A549 treated with dexamethasone at 1 μM for 4 hours (cell line): ENCODE measurements at places on chromosomes 13 and 19. TPM values are rescaled to one million over a fixed set of nuclear protein-coding genes. Genes with fewer than 3 reads are reported as not detected.

Gene ZNF66
- not detected in 5 replicates for total RNA-seq

Gene SIX5
- 13.3 to 26.4 TPM (median 25.2 TPM) in 5 replicates for total RNA-seq

Gene LRRC25
- 0.11 TPM in 1 of 5 replicates, not detected in the others for total RNA-seq

Gene NCCRP1
- total RNA-seq = 1.0 to 1.7 TPM (median 1.5 TPM) in 5 replicates

Gene PRTN3
- 0.17 to 0.66 TPM (median 0.42 TPM) in 5 replicates for total RNA-seq

Gene MYO16
- 0.04 to 0.09 TPM (median 0.07 TPM) in 5 replicates for total RNA-seq

Gene PRKCG
- total RNA-seq = 4.1 to 7.3 TPM (median 6.1 TPM) in 5 replicates

Gene APC2
- 0.87 to 1.9 TPM (median 1.6 TPM) in 5 replicates for total RNA-seq

Gene TLE6
- total RNA-seq = 4.4 to 7.3 TPM (median 6.1 TPM) in 5 replicates

Gene NRTN
- 0.46 to 1.8 TPM (median 1.3 TPM) in 5 replicates for total RNA-seq

Gene GRIK5
- total RNA-seq = 0.21 to 0.85 TPM (median 0.43 TPM) in 5 replicates

Gene C19orf85
- 0.10 TPM in 1 of 5 replicates, not detected in the others for total RNA-seq

Gene SMIM24
- 0.32 to 1.3 TPM (median 1.1 TPM) in 5 replicates for total RNA-seq

Gene NAPSA
- 0.32 to 1.1 TPM (median 0.84 TPM) in 5 replicates for total RNA-seq

Gene PTGER1
- total RNA-seq = 0.08 to 0.14 TPM (median 0.12 TPM) in 4 of 5 replicates, not detected in the other

Gene CYP4F2
- total RNA-seq = 0.04 to 0.24 TPM (median 0.08 TPM) in 4 of 5 replicates, not detected in the other

Gene OLFM4
- total RNA-seq = 0.02 TPM in 1 of 5 replicates, not detected in the others

Gene ZNF700
- total RNA-seq = 0.16 to 0.27 TPM (median 0.23 TPM) in 5 replicates

Gene NANOS3
- 1.3 to 3.4 TPM (median 2.5 TPM) in 5 replicates for total RNA-seq

Gene PINLYP
- total RNA-seq = 0.12 to 0.39 TPM (median 0.25 TPM) in 3 of 5 replicates, not detected in the others

Gene MARCHF2
- 14.6 to 20.3 TPM (median 19.3 TPM) in 5 replicates for total RNA-seq

Gene GPC6
- 3.9 to 7.2 TPM (median 6.5 TPM) in 5 replicates for total RNA-seq

Gene MICOS13
- 49.5 to 70.9 TPM (median 63.4 TPM) in 5 replicates for total RNA-seq

Gene CDC16
- total RNA-seq = 42.7 to 46.1 TPM (median 43.5 TPM) in 5 replicates

Gene ARRDC2
- 48.2 to 65.6 TPM (median 62.1 TPM) in 5 replicates for total RNA-seq

Gene FCAR
- not detected in 5 replicates for total RNA-seq

Gene GTF2F2
- total RNA-seq = 19.4 to 21.7 TPM (median 19.8 TPM) in 5 replicates

Gene ZNF829
- 0.31 to 0.73 TPM (median 0.37 TPM) in 5 replicates for total RNA-seq

Gene NLRP7
- not detected in 5 replicates for total RNA-seq

Gene KANK2
- 38.3 to 59.6 TPM (median 57.9 TPM) in 5 replicates for total RNA-seq

Gene SEMA6B
- total RNA-seq = 3.8 to 7.4 TPM (median 7.0 TPM) in 5 replicates

Gene CEACAM21
- 0.15 TPM in 1 of 5 replicates, not detected in the others for total RNA-seq
